Left renal pelvis (tissue), 4 donors: ENCODE measurements at places on chromosomes 7 and 10. TPM values are rescaled to one million over a fixed set of nuclear protein-coding genes. Genes with fewer than 3 reads are reported as not detected.

The CABCOCO1 gene
- 0.59 TPM for polyA plus RNA-seq

The ADIRF gene
- 44.9 TPM for polyA plus RNA-seq

The TDRD1 gene
- polyA plus RNA-seq = 0.06 TPM

The ACSM6 gene
- 0.19 TPM for polyA plus RNA-seq
